ENCODE measurements at places on chromosomes 12 and 14.
A peak's percentile ranks its signal among the peaks of the same experiment; 100 is the strongest.

DNA sequence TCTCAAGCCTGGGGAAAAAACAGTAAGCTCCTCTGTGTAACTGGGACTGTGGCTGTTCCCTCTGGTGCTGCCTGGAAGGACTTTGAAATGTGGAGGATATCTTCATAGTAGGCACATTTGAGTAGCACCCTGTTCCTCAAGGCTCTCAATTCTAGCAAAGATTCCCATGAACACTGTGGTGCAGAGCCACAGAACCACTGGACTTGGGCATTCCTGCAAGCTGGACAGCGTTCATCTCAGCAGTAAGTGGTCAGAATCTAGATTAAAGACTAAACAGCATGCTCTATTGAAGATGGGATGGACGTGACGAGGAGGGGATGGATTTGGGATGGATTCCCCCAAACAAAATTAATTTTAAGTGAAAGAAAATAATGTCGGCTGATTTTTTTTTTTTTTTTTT lies 9.4 kb upstream of the YBX3 start:
- no peak for DNase-seq

GRCh38 chr14:26261368-26262122 lies 336.3 kb downstream of the NOVA1 start:
- no peak for DNase-seq

DNA sequence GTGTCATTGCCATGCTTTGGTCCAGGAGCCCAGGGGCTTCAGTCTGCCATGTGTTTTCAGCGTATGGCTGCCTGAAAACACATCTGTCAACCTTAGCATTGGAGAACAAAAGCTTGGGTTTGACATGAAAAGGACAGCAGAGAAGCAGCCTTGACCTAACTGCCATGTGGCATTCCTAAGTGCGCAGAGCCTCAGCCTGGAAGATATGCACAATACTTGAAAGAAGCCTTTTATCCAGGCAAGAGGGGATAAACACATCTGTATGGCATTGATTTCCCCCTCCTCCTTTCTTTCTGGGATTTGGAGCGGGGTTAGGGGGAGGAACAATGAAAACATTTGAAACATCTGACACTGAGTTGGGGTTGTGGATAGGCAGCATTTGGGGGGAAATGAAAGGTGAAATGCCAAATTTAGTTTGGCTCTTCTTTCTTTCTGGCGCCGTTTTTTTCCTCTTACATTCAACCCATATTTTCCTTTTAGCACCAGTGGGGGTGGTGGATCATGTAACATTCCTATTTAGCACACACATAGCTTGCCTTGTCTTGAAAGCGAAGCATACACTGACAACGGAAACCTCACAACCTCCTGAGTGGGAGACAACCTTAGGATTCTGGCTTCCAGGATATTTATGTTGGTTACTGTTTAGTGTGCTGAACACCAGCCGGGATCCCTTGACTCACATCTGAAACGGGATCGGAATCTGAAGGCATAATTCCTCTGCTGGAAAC lies 177.0 kb downstream of the C12orf75 start:
- no peak for DNase-seq

- no peak for DNase-seq
Observed at GRCh38 chr12:23921099-23921856, 28.2 kb downstream of the SOX5 start.

DNA sequence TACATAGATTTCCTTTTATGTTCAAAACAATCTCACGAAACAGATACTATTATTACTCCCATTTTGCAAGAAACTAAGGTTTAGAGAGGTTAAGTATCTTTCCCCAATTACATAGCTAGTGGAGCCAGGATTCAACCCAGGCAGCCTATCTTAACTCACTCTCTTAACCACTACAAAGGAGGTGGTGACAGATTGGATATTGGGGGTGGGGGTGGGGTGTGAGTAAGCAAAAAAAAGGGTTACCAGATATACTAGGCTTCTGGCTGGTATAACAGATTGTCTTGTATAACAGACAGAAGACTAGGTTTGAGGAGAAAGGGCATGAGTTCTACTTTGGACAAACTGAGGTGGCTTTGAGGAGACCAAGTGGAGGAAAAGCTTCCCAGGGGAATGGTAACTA lies 2.1 kb downstream of the GMFB start:
- DNase-seq = no peak

GRCh38 chr14:93951635-93952540 lies 24.5 kb downstream of the ASB2 start:
- DNase-seq = no peak

DNA sequence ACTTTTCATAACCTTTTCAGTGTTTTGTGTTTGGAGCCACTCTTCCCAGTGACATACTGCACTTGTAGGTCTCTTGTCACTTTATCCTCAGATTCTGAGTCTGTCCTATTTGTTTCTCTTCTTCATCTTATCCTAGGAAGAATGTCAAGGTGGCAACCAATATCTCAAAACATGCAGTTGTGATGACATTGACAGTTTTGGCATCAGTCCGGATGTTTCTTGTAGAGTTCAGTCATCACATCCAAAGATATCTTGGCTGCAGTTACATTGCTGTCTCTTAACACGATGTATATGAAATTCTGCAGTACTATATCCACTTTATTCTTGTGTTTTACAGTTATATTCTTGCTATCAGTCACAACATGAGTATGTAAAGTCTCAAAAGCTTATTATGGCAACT lies 6.4 kb downstream of the ADIPOR2 start:
- DNase-seq = no peak

DNA sequence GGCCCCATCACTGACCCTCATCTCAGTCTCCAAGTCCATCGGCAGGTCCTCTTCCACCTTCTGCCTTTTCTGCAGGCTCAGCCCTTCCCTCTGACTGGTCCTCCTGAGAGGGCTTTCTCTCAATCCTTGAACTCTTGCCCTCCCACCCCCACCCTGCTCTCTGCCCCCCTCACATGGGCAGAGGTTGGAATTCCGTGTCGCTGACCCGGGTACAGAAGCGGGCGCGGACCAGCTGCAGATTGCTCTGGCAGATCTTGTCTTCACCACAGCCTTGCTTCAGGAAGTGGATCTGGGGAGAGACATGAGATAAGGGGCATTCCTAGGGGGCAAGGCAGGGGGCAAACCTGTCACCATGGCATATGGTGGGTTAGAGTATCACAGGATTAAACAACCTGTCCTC lies 12.4 kb downstream of the ITGA7 start:
- DNase-seq = no peak

DNA sequence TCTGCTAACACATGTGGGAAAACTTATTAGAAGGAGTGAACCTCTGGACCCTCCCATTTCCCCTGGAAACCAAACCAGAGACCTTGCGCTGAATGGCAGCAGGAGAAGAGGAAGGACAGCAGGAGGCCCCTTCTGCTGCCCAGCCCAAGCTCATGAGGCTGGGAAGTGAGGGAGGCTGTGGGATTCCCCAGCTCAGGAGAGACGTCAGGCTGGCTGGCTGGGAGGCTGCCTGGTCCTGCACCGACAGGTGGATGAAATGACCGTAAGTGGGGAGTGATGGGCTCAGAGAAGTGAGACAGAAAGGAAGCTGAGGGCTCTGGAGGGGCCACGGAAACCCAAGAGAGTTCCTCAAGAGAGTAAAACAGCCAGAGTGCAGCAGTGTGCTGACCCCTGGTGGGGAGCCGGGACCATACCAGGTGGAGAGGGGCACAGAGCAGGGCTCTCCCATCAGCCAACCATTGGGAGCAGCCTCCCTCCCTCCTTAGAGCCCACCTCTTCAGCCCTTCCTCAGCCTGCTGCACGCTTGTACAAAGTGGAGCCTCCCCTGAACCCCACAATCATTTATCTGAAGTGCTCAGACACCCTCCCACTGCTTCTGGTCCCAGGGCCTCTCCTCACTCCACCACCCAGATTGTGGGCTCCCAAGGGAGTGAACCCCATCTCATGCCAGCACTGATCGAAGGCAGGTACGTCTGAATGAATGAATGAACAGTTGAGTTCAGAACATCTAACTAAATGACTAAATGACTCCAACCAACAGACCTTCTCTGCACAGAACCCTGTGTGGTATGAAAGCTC lies 14.0 kb downstream of the TAMALIN start:
- peak; percentile 87 for DNase-seq

DNA sequence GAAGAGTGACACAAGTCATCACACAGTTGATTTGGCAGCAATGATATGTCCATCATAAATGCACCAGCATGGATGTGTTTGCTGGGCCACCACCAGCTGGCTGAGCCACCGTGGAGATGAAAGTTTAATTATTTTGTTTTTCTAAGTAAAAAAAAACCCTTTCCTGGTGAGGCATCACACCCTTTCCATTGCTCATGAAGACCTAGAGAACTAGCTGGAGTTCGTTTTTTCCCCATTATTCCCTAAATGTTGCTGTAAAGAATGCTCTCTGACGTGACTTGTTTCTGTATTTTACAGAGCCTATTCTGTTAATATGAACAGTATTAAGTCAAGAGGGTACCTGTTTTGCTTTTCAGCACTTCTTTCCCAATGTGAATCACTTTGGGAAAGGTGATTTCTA lies 257.9 kb downstream of the MSRB3 start:
- DNase-seq = no peak

DNA sequence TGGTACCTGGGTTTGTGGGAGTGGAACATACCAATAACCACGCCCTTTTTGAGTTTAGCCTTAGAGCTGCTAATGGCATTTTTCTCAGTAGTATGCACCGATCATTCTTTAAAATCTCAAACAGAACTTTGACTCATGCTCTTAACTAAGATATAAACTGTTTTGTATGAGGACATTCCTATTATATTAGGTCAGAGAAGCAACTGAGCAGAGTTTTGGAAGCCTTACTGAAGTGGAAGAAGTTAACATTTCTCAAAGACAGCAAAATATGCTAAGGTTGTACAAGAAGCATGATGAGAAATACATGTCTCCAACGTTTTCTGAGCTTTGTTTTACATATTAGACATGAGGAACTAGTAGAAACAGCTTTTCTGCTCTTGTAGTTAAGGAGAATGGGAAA lies 819.2 kb downstream of the FSCB start:
- no peak for DNase-seq

GRCh38 chr14:71245659-71246361 lies 338.6 kb downstream of the PCNX1 start:
- DNase-seq = no peak

DNA sequence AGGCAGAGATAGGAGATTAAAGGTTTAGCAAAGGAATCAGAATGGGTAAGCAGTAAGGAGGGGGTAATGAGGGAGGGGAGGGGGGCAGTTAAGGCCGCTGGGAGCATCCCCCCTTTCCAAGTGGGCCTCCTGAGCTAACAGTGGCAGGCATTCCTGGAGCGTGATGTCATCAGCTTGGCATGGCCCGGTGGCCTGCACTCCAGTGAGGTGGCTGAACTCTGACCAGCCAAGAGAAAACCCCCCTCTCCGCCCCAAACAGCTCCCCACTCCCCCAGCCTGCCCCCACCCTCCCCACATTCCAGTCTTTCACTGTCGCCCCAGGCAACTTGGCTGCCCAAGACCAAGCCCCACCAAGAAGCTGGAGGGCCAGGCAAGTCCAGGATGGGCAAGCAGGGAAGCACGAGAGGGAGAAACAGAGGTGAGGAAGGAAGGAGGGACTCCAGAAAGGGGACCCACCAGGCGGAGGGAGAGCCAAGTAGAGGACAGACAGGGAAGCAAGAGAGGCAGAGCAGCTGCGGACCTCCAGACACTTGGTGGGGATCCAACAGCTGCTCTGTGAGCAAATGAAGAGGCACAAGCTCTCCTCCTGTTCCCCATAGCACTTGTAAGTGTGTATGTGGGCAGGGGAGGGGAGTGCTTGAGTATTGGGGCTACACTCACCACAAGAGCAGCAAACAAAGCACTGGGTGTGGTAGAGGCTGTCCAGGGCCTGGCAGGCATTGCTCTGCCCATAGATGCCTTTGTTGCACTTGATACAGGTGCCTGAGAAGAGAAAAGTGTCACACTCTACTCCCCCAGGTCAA lies 4.5 kb downstream of the AJUBA start:
- DNase-seq = no peak

- no peak for DNase-seq
Observed at GRCh38 chr12:16246264-16246663, 31.2 kb downstream of the SLC15A5 start.

- DNase-seq = no peak
Observed at GRCh38 chr12:65051218-65051617, 69.9 kb downstream of the WIF1 start.

DNA sequence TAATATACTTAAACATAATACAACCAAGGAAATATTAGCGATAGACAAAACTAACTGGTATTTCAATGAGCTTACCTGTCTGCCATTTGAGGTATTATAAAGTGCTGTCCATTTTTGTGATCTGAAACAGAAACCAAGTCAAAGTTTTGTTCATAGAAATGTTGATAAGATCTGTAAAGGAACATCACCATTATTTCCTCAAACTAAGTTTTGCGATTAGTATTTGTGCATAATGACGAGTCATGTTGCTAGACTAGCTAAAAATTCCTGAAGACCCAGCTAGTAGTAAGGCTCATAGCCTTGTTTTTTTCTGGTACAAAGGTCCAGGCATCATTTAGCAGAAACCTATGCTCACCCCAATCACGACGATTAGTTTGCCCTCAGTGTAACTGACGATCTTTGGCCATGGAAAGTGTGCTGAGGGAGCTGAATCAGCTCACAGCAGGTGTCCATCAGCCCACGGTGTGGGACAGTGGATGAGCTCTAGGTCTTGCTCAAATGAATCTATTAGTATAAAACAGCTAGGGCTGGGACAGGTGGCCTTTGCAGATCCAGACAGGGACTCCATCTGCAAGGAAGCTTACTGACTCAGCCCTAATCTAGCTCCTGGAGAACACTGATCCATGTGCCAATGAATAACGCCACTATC lies 28.7 kb downstream of the GIT2 start:
- no peak for DNase-seq

DNA sequence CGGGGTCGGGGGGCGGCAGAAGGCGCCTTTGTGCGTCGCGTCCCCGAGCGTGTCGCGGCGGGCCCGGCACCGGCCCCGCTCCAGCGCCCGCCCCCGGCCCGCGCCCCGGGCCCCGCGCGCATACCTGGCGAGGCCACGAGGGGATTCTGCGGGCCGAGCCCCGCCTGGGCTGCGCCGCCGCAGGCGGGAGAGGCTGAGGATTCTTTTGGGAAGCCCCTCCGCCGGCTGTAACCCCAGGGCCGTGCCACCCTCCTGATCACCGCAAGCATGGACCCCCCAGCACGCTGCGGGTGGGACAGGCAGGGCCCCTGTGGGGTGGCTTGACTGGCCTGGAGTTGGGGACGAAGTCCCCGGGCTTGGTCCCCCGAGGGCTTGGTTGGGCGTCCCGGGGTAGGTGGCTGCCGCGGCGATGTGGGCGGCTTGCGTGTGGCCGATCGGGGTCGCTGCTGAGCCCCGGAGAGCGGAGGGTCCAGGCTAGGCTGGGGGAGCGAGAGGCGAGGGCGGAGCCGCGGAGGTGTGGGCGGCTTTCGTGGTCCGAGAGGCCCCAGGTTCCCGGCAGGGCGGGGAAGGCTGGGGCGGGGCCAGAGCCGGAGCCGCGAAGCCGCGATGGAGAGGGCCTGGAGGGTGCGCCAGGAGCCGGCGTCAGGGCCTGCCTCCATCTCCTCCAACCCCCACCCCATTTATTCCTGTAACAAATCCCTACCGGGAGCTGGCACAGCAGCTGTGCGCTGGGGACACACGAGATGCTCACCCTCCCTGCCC lies 28.4 kb upstream of the GPR132 start:
- peak; percentile 72 for DNase-seq

- no peak for DNase-seq
Observed at GRCh38 chr12:47207340-47207717, 127.6 kb upstream of the AMIGO2 start.

- no peak for DNase-seq
Observed at GRCh38 chr12:10196210-10196609, 16.5 kb upstream of the GABARAPL1 start.
